ENCODE measurements at places on chromosomes 5 and 9. TPM values are rescaled to one million over a fixed set of nuclear protein-coding genes. Genes with fewer than 3 reads are reported as not detected.

GRCh38 chr5:170886210-170886894 lies 24.5 kb downstream of the RANBP17 start:
- DNase-seq = no peak
- H3K4me3 ChIP-seq = no peak overlapping the region
- no peaks in the 10 kb centered on the region for H3K36me3 ChIP-seq
- no peak overlapping the region for H3K27ac ChIP-seq

DNA sequence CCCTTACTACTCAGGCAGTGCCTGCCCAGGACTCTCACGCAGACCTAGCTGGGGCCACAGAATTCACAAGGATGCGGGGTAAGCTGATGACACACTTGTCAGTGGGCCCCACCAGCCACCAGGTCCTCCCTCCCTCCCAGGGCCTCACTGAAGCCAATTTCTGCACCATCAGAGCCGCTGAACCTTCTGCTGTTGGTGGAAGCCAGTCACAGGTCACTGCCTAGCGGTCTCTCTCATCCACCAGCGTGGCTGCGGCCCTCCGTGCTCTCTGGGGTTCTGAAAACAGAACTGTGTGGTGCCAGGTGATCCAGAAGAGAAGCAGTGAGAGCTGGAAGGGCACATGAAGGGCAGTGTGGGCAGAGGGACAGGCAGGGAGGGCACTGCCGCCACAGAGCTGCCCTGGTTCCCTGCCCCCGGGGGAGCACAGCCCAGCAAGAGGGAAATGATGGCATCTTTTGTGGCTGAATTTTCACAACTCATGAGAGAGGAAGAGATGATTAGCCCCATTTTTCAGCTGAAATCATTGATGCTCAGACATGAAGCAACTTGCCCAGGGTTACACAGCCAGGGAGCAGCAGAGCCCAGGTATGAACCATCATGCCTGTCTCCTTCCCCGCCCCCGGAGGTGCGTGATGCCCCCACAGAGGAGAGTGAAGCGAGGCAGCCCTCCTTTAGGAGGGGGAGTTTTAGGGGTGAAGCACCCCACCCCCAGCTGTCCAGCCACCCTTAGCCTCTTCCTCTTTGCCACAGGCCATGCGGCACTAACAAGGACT lies 41.4 kb upstream of the CPLX2 start:
- peaks cover 11% of the 10 kb centered on the region for H3K4me1 ChIP-seq
- H3K36me3 ChIP-seq = no peaks in the 10 kb centered on the region
- no peak overlapping the region for H3K27ac ChIP-seq
- H3K27me3 ChIP-seq = no peaks in the 10 kb centered on the region

- H3K4me1 ChIP-seq = no peaks in the 10 kb centered on the region
- DNase-seq = no peak
- no peak overlapping the region for H3K27ac ChIP-seq
- no peak overlapping the region for H3K4me3 ChIP-seq
- H3K36me3 ChIP-seq = no peaks in the 10 kb centered on the region
- no peaks in the 10 kb centered on the region for H3K27me3 ChIP-seq
These were observed 243.9 kb upstream of the SMARCA2 start for GRCh38 chr9:1771094-1771789.

GRCh38 chr5:172959824-172960799 lies 888 bp downstream of the RPL26L1 start:
- peak overlapping the region; percentile 81 for H3K27ac ChIP-seq
- no peaks in the 10 kb centered on the region for H3K27me3 ChIP-seq
- DNase-seq = no peak

DNA sequence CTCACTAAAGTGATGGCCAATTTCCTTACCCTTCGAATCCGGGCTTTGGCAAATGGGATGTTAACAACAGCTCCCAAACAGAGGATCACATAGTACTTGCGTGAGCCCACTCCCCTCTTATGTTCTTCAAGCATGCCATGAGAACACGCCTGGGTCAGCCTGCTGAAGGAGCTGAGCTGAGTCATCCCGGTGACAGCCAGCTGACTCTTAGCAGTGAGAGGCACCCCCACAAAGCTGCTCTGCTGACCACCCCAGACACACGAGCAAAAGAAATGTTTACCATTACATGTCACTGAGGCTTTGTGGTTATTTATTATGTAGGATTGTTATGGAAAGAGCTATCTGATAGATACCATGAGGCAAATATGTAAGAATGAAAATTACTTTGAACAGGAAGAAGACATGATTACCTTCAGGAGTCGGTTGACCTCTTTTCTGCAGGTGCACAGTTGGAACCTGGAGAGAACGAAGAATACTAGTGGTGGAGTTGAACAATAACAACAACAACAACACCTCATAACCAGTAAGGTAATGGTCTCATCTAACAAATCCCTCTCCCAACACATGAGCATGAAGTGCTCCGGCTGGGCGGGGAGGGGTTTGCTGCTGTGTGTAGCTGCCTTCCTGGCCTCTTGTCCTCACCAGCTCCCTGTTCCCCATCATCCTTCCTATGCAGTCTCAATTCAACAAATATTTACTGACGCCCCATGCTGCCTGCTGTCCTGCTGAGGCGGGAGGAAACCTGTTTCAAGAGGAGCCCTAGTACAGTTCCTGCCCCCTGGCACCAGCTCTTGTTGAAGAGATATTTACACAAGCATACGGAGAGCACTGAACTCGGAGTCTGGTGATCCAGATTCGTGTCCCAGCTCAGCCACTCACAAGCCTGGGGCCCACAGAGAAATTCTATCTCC lies 69.4 kb upstream of the LHFPL2 start:
- no peaks in the 10 kb centered on the region for H3K36me3 ChIP-seq
- no peaks in the 10 kb centered on the region for H3K27me3 ChIP-seq
- H3K4me3 ChIP-seq = no peak overlapping the region
- peaks cover 51% of the 10 kb centered on the region for H3K4me1 ChIP-seq
- H3K27ac ChIP-seq = no peak overlapping the region

- H3K27me3 ChIP-seq = no peaks in the 10 kb centered on the region
- H3K36me3 ChIP-seq = peaks cover 3% of the 10 kb centered on the region
- no peak for DNase-seq
- H3K4me1 ChIP-seq = peaks cover 22% of the 10 kb centered on the region
These were observed 32.9 kb downstream of the PFDN1 start for GRCh38 chr5:140270008-140270407.

- H3K4me1 ChIP-seq = peaks cover 25% of the 10 kb centered on the region
- H3K27ac ChIP-seq = no peak overlapping the region
- DNase-seq = no peak
- H3K36me3 ChIP-seq = no peaks in the 10 kb centered on the region
- H3K27me3 ChIP-seq = no peaks in the 10 kb centered on the region
These were observed 21.1 kb downstream of the TBC1D2 start for GRCh38 chr9:98234245-98234825.

DNA sequence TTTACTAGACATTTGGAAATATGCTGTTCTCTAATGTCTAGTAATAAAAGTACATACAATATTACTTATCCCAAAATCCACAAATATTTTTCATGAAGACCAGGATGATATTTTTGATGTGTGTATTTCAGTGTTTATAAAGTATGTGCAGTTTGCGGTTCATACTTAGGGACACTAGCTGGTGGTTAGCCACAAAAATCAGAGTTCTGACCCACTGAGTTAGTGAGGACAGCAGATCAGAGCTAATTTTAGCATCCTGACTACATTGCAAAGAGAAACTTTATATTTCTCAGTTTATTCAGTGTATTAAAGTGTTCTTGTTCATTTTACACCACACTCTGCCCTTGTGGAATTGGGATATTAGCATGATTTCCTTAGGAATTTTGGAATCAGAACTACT lies 655.3 kb downstream of the HTR1A start:
- no peak for DNase-seq
- no peaks in the 10 kb centered on the region for H3K36me3 ChIP-seq
- no peaks in the 10 kb centered on the region for H3K4me1 ChIP-seq
- no peak overlapping the region for H3K4me3 ChIP-seq

- H3K27me3 ChIP-seq = no peaks in the 10 kb centered on the region
- peak overlapping the region; percentile 36 for H3K27ac ChIP-seq
- no peaks in the 10 kb centered on the region for H3K36me3 ChIP-seq
- H3K4me3 ChIP-seq = peak overlapping the region; percentile 62
- peaks cover 10% of the 10 kb centered on the region for H3K4me1 ChIP-seq
These were observed 99.0 kb downstream of the GTF3C4 start for GRCh38 chr9:132768932-132769905.

DNA sequence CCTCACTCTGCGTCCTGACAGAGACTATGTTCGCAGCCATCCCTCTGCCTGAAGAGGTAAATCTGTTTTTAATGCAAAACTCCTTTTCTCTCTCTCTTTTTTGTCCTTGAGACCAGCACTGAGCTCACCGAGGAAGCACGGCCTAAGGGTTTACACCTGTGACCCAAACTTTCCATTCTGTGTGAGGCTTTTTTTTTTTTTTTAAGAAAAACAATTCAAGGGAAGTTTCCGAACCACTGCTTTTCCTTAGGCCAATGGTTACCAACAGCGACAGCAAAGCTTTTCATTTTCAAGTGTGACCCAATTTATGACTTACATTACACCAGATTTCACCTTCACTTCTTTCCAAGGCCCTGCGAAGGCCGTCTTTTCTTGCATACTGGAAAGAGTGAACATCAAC lies 205.9 kb downstream of the EFNA5 start:
- H3K27me3 ChIP-seq = no peaks in the 10 kb centered on the region
- no peaks in the 10 kb centered on the region for H3K36me3 ChIP-seq
- no peaks in the 10 kb centered on the region for H3K4me1 ChIP-seq
- DNase-seq = no peak
- H3K27ac ChIP-seq = no peak overlapping the region
- no peak overlapping the region for H3K4me3 ChIP-seq

DNA sequence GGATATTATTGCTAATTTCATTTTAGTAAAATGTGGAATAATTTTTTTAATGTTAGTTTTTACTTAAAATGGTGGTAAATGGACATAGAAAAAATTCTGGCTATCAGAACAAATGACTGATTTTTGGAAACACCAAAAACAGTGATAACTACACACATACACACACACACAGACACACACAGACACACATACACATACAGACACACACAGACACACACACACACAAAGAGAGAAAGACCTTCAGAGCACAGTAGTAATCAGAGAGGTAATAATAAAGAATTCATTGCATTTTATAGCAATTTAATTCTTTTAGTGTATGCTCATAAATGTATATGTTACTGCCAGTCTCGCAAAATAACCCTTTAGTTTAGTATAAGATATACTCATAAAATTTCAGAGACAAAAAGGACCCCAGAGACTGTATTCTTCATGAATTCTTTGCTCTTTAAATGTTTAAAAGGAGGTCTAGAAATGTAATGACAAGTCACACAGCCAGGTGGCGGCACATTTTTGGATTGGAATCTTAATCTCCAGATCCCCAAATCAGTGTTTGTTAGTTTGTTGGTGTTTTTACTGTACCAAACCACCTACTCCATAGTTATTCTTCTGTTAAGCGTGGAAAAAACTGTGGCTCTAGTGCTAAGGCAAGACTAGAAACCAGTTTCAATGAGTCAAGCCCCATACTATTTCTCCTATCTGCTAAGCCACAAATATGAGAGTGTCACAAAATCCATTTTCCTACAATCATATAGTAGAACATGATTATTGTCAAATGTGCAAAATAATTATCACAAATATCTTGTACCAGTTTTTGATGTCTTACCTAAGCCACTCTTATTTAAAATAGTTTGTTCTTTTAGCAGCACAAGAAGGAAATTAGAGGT lies 109.9 kb downstream of the EDIL3 start:
- no peaks in the 10 kb centered on the region for H3K27me3 ChIP-seq
- H3K4me3 ChIP-seq = no peak overlapping the region
- DNase-seq = peak; percentile 9

GRCh38 chr5:18397891-18398290 lies 763.6 kb downstream of the TAF11L14 start:
- H3K36me3 ChIP-seq = no peaks in the 10 kb centered on the region
- no peaks in the 10 kb centered on the region for H3K4me1 ChIP-seq
- no peak for DNase-seq
- H3K27ac ChIP-seq = no peak overlapping the region
- H3K4me3 ChIP-seq = no peak overlapping the region

DNA sequence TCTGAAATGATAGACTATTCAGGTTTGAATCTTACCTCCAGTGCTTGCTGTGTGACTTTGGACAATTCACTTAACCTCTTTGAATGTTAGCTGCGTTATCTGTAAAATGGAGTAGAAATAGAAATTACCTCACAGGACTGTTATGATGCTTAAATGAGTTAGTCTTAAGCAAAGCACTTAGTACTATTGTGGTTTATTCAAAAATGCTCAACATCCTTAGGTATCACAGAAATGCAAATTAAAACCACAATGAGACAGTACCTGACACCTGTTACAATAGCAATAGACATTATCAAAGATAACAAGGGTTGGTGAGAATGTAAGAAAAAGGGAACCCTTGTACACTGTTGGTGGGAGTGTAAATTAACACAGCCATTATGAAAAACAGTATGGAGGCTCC lies 77.6 kb upstream of the FREM1 start:
- DNase-seq = no peak
- no peaks in the 10 kb centered on the region for H3K36me3 ChIP-seq
- peaks cover 10% of the 10 kb centered on the region for H3K4me1 ChIP-seq
- H3K27ac ChIP-seq = no peak overlapping the region
- H3K27me3 ChIP-seq = peaks cover 3% of the 10 kb centered on the region
- no peak overlapping the region for H3K4me3 ChIP-seq

DNA sequence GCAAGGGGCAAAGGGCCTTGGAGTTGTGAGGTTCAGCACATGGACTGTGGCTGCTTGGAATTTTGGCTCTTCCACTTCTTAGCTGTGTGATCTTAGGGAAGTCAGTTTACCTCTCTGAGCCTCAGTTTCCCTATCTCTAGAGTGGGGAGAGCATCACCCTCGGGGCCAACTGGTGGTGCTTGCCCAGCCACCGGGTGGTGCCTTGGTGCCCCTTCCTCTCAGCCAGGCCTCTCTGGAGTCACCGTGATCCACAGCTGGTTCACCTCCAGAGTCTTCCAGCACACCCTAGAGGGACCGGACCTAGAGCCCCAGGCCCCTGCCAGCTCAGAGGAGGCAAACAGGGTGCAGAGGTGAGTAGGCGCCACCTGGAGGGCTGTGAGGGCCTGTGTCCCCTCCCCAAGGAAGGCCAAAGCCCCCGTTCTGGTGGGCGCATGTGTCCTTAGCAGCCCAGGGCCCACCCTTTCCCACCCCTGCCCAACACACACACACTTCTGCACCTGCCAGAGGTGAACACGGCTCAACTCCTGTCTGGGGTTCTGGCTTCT lies 7.7 kb downstream of the ADGRD2 start:
- no peak overlapping the region for H3K27ac ChIP-seq
- H3K27me3 ChIP-seq = peaks cover 5% of the 10 kb centered on the region
- no peak for DNase-seq
- no peaks in the 10 kb centered on the region for H3K4me1 ChIP-seq
- no peak overlapping the region for H3K4me3 ChIP-seq

DNA sequence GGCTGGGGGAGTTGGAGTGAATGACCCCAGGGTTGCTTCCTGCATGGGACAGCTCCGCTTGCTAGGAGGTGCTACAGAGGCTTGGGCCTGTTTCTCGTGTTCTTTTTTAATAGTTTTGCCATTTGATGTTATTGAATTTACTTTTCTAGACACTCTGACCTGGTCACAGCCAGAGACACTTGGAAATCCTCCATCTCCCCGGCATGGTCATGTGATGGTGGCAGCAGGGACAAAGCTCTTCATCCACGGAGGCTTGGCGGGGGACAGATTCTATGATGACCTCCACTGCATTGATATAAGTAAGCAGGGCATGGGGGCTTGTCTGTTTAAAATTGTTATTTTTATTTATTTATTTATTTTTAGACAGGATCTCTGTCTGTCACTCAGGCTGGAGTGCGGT lies 13.4 kb downstream of the HSPA5 start:
- peaks cover 3% of the 10 kb centered on the region for H3K36me3 ChIP-seq
- no peaks in the 10 kb centered on the region for H3K27me3 ChIP-seq
- no peak overlapping the region for H3K4me3 ChIP-seq
- H3K4me1 ChIP-seq = no peaks in the 10 kb centered on the region
- DNase-seq = no peak

Gene LEAP2
- 51.9 TPM for polyA plus RNA-seq

Gene TRIP13
- 12.8 TPM for polyA plus RNA-seq

Gene DIRAS2
- polyA plus RNA-seq = not detected
